ENCODE measurements at places on chromosomes 13 and 19.

DNA sequence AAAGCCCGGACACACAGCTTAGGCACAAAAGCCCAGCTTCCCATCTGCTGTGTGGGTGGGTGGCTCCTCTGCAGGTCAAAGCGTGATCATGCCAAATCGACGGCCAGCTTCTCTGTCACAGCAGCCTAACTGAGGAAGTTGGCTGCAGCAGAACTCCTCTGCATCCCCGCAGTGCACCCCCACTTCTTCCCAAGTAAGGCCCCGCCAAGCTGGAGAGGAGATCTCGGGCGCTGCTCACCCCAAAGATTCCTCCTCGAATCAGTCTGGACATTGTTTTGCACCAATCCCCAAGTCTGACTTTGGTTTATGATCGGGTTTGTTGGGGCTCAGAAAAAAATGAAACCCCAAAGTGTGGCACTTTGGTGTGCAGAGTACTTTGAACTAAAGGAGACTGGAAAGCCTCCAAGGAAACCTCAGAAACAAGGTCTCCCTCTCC lies 19.7 kb upstream of the CPB2 start:
- DNase-seq: no peak

DNA sequence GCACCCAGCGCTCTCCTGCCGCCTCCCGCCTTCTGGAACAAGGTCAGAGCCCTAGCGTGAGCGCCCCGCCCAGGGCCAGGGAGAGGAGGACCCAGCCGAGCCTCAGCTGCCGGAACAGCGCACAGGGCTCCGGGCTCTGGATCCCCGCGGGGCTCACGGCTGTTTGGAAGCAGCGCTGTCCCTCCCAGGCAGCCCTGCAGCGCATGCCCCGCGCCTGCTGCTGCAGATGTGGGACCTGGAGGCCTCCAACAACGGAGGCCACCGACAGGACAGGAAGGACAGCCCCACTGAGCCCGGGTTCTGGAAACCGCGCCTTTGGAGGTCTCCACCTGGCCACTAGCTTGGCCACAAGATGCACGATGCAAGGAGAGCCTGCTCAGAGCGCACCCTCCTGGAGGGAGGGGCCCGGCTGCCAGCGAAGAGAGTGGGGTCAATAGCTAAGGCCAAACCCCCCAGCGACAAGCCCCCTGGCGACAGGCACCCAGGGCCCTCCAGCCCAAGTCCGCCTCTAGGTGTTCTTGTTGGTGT lies 12.6 kb downstream of the ZSCAN18 start:
- no peak for DNase-seq

DNA sequence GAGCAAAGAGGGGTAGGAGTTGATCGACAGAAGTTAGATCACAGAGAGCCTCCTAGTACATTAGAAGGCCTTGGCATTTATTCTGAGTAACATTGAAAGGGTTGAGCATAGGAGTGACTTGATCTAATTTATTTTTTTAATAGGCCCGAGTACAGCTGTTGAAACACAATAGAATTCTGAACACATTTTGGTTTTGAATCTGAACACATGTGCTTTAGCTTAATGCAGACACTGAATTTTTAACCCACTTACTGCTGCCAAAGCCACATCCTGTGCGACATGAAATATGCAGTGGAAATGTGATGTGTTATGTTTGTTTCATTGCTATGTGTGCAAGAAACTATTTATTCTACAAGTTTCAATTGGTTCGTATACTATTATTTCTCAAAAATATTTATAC lies 1505.9 kb downstream of the PCDH9 start:
- no peak for DNase-seq

GRCh38 chr13:32587011-32587810 lies 959 bp downstream of the PDS5B start:
- no peak for DNase-seq
